Osteocyte (in vitro differentiated cells): ENCODE measurements at places on chromosomes 4 and X.

- H3K4me3 ChIP-seq = no peak overlapping the region
- H3K36me3 ChIP-seq = no peaks in the 10 kb centered on the region
- no peaks in the 10 kb centered on the region for H3K27me3 ChIP-seq
- H3K4me1 ChIP-seq = no peaks in the 10 kb centered on the region
- no peak for DNase-seq
Measured at GRCh38 chr4:19508442-19508841, 743.3 kb upstream of the SLIT2 start.

DNA sequence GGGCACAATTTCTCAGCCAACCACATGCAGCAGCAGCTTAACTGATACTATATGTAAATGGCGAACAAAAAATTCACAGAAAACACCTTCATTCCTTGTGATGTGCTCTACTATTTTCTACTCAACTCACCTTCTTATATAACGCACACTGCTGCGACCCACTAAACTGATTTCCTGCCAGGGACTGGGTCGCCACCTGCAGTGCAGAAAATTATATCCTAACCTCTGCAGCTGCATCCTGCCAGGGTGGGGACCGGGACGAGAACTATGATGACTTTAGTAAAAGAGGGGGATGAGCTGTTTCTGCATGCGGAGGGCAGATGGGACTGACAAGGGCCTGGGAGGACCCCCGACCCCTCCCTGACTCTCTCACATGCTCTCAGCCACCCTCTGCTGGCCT, 27.4 kb downstream of the ABLIM2 start:
- DNase-seq = no peak
- no peak overlapping the region for H3K27ac ChIP-seq
- peaks cover 48% of the 10 kb centered on the region for H3K27me3 ChIP-seq
- no peak overlapping the region for H3K4me3 ChIP-seq
- no peaks in the 10 kb centered on the region for H3K36me3 ChIP-seq

DNA sequence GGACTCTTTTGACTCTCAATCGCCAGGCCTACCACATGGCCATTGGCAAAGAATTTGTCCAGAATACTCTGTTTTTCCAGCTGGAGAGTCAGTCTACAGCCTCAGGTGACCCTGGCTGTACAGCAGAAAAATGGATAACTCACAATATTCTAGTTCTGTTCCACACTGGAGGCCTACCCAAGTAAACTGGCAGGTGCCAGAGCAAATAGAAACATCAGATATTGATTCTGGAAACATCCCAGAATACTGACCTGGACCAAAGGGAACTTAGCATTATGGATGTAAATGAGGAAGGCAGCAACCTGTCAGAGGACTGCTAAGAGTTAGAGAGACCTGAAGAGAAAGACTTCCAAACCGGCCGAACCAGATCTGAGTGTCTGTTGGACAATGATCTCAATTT, 147.9 kb upstream of the SMAD1 start:
- DNase-seq = no peak
- H3K27me3 ChIP-seq = peaks cover 3% of the 10 kb centered on the region
- no peaks in the 10 kb centered on the region for H3K36me3 ChIP-seq
- no peak overlapping the region for H3K27ac ChIP-seq

GRCh38 chr4:154869301-154869700, 88.2 kb downstream of the RBM46 start:
- H3K4me3 ChIP-seq = no peak overlapping the region
- no peak overlapping the region for H3K27ac ChIP-seq
- no peaks in the 10 kb centered on the region for H3K4me1 ChIP-seq
- H3K36me3 ChIP-seq = no peaks in the 10 kb centered on the region

- no peak overlapping the region for H3K27ac ChIP-seq
- peak overlapping the region; percentile 29 for H3K4me3 ChIP-seq
- peaks cover 51% of the 10 kb centered on the region for H3K27me3 ChIP-seq
Measured at GRCh38 chr4:6200922-6201362, 593 bp upstream of the JAKMIP1 start.

DNA sequence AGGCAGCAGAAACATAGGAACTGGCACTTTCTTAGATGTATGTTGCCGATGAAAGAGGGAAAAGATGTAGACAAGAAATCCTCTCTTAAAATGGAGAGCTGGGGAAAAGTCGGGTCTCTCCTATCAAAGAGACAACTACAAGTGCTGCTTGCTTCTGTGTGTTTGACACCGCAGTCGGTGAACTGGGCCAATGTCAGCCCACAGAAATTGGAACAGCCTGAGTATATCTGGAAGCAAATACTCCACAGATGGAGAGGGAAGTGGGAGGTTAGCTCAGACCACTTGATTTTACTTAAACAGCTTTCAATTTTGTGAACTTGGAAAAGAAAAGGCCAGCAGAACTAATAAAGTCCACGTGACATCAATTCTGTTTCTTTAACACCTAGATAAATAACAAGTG, 230.9 kb upstream of the FAT1 start:
- H3K36me3 ChIP-seq = no peaks in the 10 kb centered on the region
- H3K27me3 ChIP-seq = no peaks in the 10 kb centered on the region
- no peaks in the 10 kb centered on the region for H3K4me1 ChIP-seq
- H3K4me3 ChIP-seq = no peak overlapping the region
- DNase-seq = no peak

GRCh38 chr4:100177126-100177525, 13.1 kb downstream of the DDIT4L start:
- DNase-seq = no peak
- H3K4me3 ChIP-seq = no peak overlapping the region
- no peaks in the 10 kb centered on the region for H3K4me1 ChIP-seq
- no peak overlapping the region for H3K27ac ChIP-seq
- no peaks in the 10 kb centered on the region for H3K36me3 ChIP-seq
- no peaks in the 10 kb centered on the region for H3K27me3 ChIP-seq

DNA sequence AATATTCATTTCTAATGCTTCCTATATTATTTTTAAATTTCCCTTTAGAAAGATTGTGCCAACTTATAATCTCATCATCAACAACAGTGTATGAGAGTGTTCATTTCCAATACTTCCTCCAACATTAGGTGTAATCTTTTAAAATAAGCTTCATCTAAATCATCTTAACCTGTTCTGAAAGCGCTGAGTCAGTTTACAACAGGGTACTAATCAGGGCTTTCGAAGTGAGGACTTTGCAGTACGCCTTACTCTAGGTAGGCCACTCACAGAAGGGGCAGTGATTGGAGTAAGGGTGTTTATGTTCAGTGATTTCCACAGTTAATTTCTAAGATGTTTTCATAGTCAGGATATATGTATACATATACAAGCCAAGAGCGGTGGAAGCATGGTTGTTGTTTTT, 87.9 kb downstream of the FRAS1 start:
- no peak overlapping the region for H3K27ac ChIP-seq
- no peaks in the 10 kb centered on the region for H3K36me3 ChIP-seq
- H3K4me1 ChIP-seq = no peaks in the 10 kb centered on the region
- peaks cover 2% of the 10 kb centered on the region for H3K27me3 ChIP-seq
- DNase-seq = no peak

GRCh38 chrX:63350465-63350877, 661 bp downstream of the SPIN4 start:
- peak overlapping the region; percentile 88 for H3K27ac ChIP-seq
- no peaks in the 10 kb centered on the region for H3K27me3 ChIP-seq
- no peaks in the 10 kb centered on the region for H3K36me3 ChIP-seq
- H3K4me3 ChIP-seq = peak overlapping the region; percentile 87
- H3K4me1 ChIP-seq = peaks cover 8% of the 10 kb centered on the region
- DNase-seq = no peak

- no peak for DNase-seq
- H3K27me3 ChIP-seq = no peaks in the 10 kb centered on the region
- H3K27ac ChIP-seq = peak overlapping the region; percentile 67
- no peak overlapping the region for H3K4me3 ChIP-seq
- H3K4me1 ChIP-seq = peaks cover 20% of the 10 kb centered on the region
- H3K36me3 ChIP-seq = no peaks in the 10 kb centered on the region
Measured at GRCh38 chrX:22196149-22196548, 76.6 kb upstream of the CBLL2 start.

DNA sequence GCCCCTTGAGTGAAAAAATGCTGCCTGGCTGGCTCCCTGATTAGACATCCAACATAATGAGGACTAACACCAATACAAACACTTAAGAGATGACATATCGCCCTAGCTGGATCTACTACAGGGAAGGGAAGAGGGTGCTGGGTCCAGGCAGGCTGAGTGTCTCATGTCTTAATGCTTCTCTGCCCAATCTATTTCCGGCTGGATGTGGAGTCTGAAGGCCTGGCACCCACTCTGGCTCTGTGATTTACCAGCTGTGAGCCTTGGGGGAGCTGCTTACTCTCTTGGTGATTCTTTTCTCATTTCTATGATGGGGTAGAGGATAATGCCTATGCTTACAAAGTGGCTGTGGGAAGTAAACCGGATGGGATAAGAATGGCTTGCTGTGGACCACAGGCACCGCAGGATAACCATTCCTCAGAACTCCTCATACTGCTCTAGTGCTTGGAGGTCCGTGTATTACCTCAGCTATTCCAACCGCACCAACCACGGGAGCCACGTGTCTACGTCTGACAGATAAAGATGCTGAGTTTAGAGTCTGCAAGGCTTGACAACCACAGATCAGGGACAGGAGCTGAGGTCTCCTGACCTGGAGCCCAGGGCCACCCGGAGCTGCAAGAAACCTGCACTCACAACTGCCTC, 161.7 kb downstream of the AFAP1 start:
- H3K4me1 ChIP-seq = peaks cover 24% of the 10 kb centered on the region
- peaks cover 57% of the 10 kb centered on the region for H3K36me3 ChIP-seq
- H3K27ac ChIP-seq = no peak overlapping the region
- no peak for DNase-seq

DNA sequence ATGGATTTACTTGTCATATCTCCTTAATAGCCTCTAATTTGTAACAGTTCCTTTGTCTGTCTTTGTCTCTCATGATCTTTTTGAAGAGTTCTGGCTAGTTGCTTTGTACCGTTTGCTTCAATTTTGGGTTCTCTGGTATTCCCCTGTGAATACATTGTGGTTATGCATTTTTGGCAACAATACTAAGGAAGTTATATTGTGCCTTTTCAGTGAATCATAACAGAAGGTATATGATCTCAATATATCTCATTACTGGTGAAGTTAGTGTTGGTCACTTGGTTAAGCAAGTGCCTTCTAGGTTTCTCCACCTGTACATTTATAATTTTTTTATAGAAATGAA, 48.6 kb downstream of the DCLK2 start:
- no peak overlapping the region for H3K4me3 ChIP-seq
- peaks cover 48% of the 10 kb centered on the region for H3K4me1 ChIP-seq
- H3K27ac ChIP-seq = peak overlapping the region; percentile 42
- DNase-seq = no peak
- no peaks in the 10 kb centered on the region for H3K27me3 ChIP-seq
- peaks cover 2% of the 10 kb centered on the region for H3K36me3 ChIP-seq

- peaks cover 65% of the 10 kb centered on the region for H3K4me1 ChIP-seq
- H3K36me3 ChIP-seq = peaks cover 13% of the 10 kb centered on the region
- H3K27me3 ChIP-seq = no peaks in the 10 kb centered on the region
- no peak for DNase-seq
Measured at GRCh38 chr4:169268951-169269760, 1.6 kb downstream of the SH3RF1 start.

- H3K27me3 ChIP-seq = no peaks in the 10 kb centered on the region
- no peak for DNase-seq
- no peaks in the 10 kb centered on the region for H3K36me3 ChIP-seq
- H3K4me1 ChIP-seq = no peaks in the 10 kb centered on the region
- H3K4me3 ChIP-seq = no peak overlapping the region
Measured at GRCh38 chrX:79147477-79147876, 3.0 kb downstream of the GPR174 start.

- peaks cover 34% of the 10 kb centered on the region for H3K27me3 ChIP-seq
- DNase-seq = no peak
- H3K4me3 ChIP-seq = no peak overlapping the region
- H3K27ac ChIP-seq = no peak overlapping the region
Measured at GRCh38 chr4:77593101-77593500, 12.5 kb upstream of the CXCL13 start.

- H3K4me1 ChIP-seq = peaks cover 12% of the 10 kb centered on the region
- H3K36me3 ChIP-seq = peaks cover 3% of the 10 kb centered on the region
- no peak overlapping the region for H3K27ac ChIP-seq
- no peaks in the 10 kb centered on the region for H3K27me3 ChIP-seq
Measured at GRCh38 chrX:135531813-135532212, 11.4 kb downstream of the INTS6L start.

GRCh38 chr4:12852338-12853307, 631.5 kb downstream of the RAB28 start:
- no peaks in the 10 kb centered on the region for H3K36me3 ChIP-seq
- H3K4me3 ChIP-seq = no peak overlapping the region
- peaks cover 7% of the 10 kb centered on the region for H3K4me1 ChIP-seq
- DNase-seq = no peak
- H3K27ac ChIP-seq = no peak overlapping the region
- H3K27me3 ChIP-seq = peaks cover 34% of the 10 kb centered on the region

- H3K27me3 ChIP-seq = peaks cover 35% of the 10 kb centered on the region
- H3K4me1 ChIP-seq = no peaks in the 10 kb centered on the region
- H3K4me3 ChIP-seq = no peak overlapping the region
- no peaks in the 10 kb centered on the region for H3K36me3 ChIP-seq
Measured at GRCh38 chr4:8112036-8112576, 46.5 kb downstream of the ABLIM2 start.

DNA sequence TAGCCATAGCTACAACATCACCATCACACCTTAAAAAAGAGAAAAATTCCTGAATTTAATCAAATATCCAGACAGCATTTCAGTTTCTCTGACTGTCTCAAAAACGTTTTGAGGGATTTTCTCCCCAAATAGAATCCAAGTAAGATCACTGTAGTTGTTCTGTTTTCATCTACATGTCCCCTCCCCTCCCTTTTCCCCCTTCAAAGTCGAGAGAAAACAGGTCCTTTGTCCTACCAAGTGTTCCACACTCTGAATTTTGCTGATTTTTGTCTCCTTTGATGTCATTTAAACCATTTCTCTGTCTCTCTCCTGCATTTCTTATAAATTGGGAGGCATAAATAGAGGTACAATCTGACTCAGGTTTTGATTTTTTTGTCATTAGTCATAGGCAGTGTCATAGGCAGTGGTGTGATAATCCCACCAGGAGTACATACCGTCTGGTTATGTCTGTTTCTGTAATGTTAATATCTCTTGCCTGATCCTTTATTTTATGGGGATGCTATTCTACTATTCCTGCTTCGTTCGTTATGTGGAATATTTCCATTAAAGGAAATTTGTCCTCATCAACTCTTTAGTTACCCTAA, 348.6 kb downstream of the PTTG2 start:
- no peak overlapping the region for H3K4me3 ChIP-seq
- no peak for DNase-seq
- no peak overlapping the region for H3K27ac ChIP-seq
- peaks cover 13% of the 10 kb centered on the region for H3K4me1 ChIP-seq
- H3K27me3 ChIP-seq = no peaks in the 10 kb centered on the region

- peaks cover 6% of the 10 kb centered on the region for H3K4me1 ChIP-seq
- H3K27ac ChIP-seq = no peak overlapping the region
- no peaks in the 10 kb centered on the region for H3K27me3 ChIP-seq
- peaks cover 2% of the 10 kb centered on the region for H3K36me3 ChIP-seq
Measured at GRCh38 chrX:17689971-17690409, 47.3 kb upstream of the SCML1 start.

DNA sequence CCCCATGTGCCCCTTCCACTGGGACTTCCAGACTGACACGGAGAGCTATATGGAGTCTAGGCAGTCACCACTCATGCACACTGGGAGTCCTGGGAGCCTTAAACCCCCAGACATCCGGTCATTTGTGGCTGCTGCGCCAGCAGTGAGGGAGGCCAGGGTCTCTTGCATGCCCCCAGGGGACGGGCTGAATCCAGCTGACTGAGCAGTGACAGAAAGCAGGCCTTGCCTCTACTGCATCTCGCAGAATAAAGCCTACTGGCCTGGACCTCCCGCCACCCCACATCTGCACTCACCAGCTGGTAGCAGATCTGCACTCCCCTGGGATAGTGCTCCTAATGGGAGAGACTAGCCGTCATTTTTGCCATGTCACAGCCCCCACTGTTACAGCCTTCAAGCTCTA, 1234.2 kb downstream of the FAM133A start:
- no peaks in the 10 kb centered on the region for H3K4me1 ChIP-seq
- no peak for DNase-seq
- H3K36me3 ChIP-seq = no peaks in the 10 kb centered on the region
- H3K4me3 ChIP-seq = no peak overlapping the region
- no peaks in the 10 kb centered on the region for H3K27me3 ChIP-seq
